ENCODE measurements at places on chromosomes 6 and 20. TPM values are rescaled to one million over a fixed set of nuclear protein-coding genes. Genes with fewer than 3 reads are reported as not detected.

Gene KHDC1L
- total RNA-seq, result not detected

Gene CPNE1
- total RNA-seq, result 123 TPM

Gene WFDC10B
- total RNA-seq, result not detected

Gene OARD1
- 9.5 TPM for total RNA-seq

Gene CLPSL2
- total RNA-seq, result not detected

Gene ASIP
- total RNA-seq, result not detected

Gene BLTP3A
- total RNA-seq, result 6.2 TPM

Gene AVP
- total RNA-seq, result not detected

Gene NNAT
- total RNA-seq, result 0.47 TPM

Gene PHACTR1
- 1.1 TPM for total RNA-seq

Gene NRSN1
- not detected for total RNA-seq

Gene PGC
- total RNA-seq, result not detected

Gene OXT
- total RNA-seq, result not detected

Gene NEURL2
- total RNA-seq, result 3.6 TPM

Gene TGM3
- not detected for total RNA-seq

Gene RSPO4
- total RNA-seq, result not detected

Gene C2
- total RNA-seq, result 9.6 TPM

Gene COL9A1
- total RNA-seq, result not detected

Gene HECA
- total RNA-seq, result 11.9 TPM

Gene C20orf144
- not detected for total RNA-seq

Gene ARID1B
- 27.5 TPM for total RNA-seq

Gene SALL4
- total RNA-seq, result 0.09 TPM

Gene PRR18
- total RNA-seq, result not detected

Gene TREML2
- total RNA-seq, result not detected

Gene TNF
- not detected for total RNA-seq

Gene MMP24
- total RNA-seq, result 0.93 TPM

Gene ROS1
- 0.34 TPM for total RNA-seq

Gene TPX2
- total RNA-seq, result 6.3 TPM

Gene VSX1
- total RNA-seq, result not detected

Gene TMEM170B
- 0.26 TPM for total RNA-seq

All from pericardium fibroblast (primary cell).